ENCODE measurements at places on chromosomes 7 and 10. TPM values are rescaled to one million over a fixed set of nuclear protein-coding genes. Genes with fewer than 3 reads are reported as not detected.

The FRMPD2 gene
- not detected for total RNA-seq

The DOCK4 gene
- 0.10 TPM for total RNA-seq

The PTF1A gene
- not detected for total RNA-seq

The FBXL13 gene
- total RNA-seq, result 0.13 TPM

The PFKFB3 gene
- 93.0 TPM for total RNA-seq

The LRRN3 gene
- 204 TPM for total RNA-seq

The CPVL gene
- not detected for total RNA-seq

The ZNF679 gene
- total RNA-seq, result not detected

The MSMB gene
- not detected for total RNA-seq

The LIPK gene
- not detected for total RNA-seq

The BRAT1 gene
- total RNA-seq, result 40.7 TPM

The SVIL gene
- 11.2 TPM for total RNA-seq

The ANKRD30A gene
- total RNA-seq, result not detected

The NDUFA5 gene
- total RNA-seq, result 50.2 TPM

The ITIH2 gene
- not detected for total RNA-seq

The RBM17 gene
- total RNA-seq, result 213 TPM

All from activated CD8-positive, alpha-beta T cell treated with anti-CD3 and anti-CD28 coated beads, Interleukin-2, amount 10 ng/mL, durations not matched to agents 7 days and 5 days (primary cell).